ENCODE measurements at places on chromosomes 7 and 10.

GRCh38 chr10:75438275-75438674, 6.9 kb downstream of the LRMDA start:
- DNase-seq: no peak

- DNase-seq: no peak
These were observed 18.8 kb upstream of the SORBS1 start for GRCh38 chr10:95579835-95580535.

- DNase-seq: no peak
These were observed 59.5 kb downstream of the GRB10 start for GRCh38 chr7:50723173-50723572.

DNA sequence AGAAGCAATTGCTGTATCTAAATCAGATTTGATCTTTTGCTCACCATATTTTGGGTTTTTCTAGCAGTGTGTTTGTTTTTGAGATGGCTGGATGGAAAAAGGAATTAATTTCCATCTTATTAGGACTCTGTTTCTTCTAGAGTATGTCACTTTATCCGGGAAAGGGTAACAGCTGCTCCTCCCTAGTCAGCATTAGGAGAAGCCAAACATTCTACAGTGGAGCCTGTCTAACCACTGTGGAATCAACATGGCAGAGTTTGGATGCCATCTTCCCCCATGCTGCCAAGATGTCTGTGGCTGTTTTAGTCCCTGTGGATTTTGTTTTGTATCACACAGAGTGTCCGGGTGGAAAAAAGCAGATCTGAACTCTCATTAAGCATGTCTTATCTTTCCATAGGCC, 16.0 kb upstream of the LMOD2 start:
- no peak for DNase-seq

DNA sequence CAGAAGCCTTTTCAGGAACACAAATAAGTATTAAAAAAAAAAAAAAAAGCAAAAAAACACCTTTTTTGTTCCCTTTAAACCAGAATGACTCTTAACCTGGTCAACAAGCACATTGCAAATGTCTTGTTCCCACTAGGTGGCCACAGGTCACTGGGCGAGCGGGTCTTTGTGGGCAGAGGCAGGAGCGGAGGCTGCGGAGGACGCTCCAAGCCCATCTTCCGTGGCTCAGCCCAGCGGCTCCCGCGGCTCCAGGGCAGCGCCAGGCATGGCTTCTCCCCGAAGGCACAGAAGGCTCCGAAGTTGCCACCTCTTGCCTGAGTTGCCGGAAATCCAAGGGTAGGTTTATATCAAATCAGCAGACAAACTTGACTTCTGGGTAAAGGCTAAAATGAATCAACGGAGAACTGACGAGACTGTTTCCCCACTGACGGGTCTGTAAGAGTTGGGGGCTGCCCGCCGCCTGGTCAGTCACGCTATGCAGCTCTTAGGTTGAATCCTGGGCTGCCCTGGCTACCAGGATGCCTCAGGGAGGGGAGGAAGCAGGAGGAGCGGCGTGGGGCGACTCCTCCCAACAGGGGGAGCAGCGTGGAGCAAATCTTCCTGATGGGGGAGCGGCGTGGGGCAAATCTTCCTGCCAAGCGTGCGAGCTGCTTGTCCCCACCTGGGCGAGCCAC, 144.5 kb downstream of the PTPRN2 start:
- DNase-seq: no peak

DNA sequence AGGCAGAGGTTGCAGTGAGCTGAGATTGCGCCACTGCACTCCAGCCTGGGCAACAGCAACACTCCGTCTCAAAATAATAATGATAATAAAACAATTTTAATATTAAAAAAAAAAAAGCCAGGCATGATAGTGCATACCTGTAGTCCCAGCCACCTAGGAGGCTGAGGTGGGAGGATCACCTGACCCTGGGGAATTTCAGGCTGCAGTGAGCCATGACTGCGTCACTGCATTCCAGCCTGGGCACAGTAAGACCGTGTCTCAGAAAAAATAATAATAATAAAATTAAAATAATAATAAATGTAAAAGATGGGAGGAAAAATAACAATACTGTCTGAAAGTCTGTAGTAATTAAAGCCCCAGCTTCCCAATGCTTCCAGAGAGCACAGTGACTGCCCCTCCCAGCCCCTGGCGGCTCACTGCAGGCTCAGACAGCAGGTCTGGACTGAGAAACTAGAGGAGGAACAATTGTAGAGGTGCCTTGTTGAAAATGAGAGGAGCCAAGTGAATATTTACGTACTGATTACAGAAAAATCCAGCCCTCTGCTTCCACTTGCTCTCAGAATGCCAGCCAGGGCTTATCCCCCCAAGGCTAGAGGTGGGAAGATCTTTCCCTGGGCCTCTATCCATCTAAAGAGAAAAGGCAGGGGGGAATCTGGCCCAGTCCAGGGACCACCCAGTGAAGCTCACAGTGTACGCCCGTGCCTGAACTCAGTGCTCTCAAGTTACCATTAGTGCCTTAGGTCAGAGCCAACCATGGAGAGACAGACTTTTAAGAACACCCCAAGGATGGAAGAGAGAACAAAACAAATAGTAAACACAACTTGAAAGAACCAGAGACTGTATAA, 112.8 kb downstream of the PARD3 start:
- DNase-seq: no peak

DNA sequence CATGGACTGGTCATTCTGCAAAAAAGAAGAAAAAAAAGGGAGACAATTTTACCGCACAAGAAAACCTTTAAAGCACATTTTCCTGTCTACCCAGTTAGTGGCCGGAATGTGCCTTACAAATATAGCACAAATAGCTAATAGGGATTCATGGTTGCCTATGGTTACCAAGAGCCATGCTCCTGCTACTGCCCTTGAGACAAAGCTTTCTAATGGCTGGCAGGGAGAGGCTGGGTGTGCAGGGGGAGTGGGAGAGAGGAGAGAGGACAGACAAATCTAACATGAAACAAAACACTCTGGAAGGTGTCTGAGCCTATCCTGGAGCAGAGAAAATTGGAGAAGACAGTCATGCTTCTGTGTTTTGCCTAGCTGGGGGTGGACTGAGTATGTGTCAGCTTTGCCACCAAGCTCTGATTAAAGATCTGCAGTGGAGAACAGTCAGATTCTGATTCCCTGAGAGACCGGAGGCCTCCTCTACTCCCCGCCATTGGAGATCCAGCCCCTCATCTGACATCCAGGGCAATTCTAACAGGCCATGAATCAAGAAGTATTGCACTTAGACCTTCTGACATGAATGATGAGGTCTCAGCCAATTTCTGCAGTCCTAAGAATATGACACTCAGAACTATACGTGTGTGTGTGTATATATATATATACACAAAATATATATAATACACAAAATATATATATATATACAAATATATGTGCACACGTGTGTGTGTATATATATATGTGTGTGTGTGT, 80.2 kb downstream of the PRTFDC1 start:
- no peak for DNase-seq

- DNase-seq: no peak
These were observed 50.3 kb upstream of the GSAP start for GRCh38 chr7:77466450-77466849.

DNA sequence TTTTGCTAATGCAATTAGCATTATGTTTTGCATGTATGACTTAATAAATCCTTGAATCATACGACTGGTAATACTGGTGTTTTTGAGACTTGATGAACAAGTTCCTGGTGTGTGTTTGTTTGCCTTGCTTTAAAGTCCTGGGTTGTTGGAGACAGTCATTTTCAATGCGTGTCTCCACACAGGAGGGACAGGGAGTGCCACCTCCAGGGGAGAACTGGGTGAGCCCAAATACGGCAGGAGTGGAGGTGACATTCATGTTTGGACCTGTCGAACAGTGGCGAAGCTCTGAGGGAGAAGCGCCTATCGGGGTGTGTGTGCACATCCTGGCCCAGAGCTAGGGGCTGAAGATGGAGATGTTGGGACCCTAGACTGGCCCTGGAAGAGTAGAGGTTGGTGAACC, 43.8 kb downstream of the DAGLB start:
- no peak for DNase-seq

DNA sequence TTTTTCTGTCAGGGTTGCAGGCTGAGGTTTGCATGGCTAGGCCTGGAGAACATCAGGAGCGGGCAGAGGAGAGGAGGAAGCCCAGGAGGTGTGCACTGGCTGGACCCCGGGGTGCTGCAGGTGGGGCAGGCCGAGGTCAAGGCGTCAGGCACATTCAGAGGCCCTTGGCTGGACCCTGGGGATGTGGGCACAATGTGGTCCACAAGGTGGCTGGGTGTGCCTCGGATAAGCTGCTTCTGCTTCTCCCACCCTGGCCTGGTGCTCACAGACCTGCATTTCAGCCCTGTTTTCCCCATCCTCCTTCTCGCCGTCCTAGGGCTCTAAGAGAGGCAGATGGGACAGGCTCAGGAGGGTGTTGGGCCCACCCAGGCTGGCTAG, 108.2 kb downstream of the ADCY1 start:
- no peak for DNase-seq

DNA sequence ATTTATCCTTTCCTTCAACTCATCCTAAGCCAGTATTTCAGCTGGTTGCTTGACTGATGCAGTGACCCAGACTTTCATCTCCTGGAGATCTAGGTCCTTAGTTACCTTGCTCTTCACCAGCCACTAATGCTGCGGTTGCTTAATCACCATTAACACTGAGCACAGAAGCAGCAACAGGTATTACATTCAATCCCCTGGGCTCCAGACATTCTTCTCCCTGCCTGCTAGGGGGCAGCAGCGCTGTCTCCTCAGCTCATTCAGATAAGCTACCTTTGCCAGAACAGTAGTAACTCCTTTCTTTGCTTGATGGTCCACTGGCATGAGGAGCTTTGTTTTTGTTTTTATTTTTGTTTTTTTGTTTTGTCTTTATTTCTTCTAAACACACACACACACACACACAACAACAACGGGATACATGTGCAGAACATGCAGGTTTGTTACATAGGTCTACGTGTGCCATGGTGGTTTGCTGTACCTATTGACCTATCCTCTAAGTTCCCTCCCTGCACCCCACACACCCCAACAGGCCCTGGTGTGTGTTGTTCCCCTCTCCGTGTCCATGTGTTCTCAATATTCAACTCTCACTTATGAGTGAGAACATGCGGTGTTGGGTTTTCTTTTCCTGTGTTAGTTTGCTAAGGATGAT, 1043.2 kb upstream of the C7orf33 start:
- no peak for DNase-seq

GRCh38 chr7:122764020-122764419, 61.3 kb upstream of the RNF148 start:
- no peak for DNase-seq

DNA sequence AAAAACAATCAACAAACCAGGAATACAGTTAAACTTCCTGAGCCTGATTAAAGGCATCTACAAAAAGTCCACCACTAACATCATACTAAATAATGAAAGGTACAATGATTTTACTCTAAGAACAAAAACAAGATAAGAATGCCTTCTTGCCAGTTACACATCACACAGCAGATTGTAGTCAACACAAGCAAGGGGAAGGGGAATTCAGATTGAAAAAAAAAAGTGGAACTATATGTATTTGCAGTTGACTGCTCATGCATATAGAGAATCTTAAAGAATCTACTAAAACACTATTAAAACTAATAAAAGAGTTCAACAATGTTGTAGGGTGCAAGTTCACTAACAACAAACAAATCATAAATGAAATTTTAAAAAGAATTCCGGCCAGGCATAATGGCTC, 28.5 kb downstream of the ZNF33B start:
- no peak for DNase-seq

DNA sequence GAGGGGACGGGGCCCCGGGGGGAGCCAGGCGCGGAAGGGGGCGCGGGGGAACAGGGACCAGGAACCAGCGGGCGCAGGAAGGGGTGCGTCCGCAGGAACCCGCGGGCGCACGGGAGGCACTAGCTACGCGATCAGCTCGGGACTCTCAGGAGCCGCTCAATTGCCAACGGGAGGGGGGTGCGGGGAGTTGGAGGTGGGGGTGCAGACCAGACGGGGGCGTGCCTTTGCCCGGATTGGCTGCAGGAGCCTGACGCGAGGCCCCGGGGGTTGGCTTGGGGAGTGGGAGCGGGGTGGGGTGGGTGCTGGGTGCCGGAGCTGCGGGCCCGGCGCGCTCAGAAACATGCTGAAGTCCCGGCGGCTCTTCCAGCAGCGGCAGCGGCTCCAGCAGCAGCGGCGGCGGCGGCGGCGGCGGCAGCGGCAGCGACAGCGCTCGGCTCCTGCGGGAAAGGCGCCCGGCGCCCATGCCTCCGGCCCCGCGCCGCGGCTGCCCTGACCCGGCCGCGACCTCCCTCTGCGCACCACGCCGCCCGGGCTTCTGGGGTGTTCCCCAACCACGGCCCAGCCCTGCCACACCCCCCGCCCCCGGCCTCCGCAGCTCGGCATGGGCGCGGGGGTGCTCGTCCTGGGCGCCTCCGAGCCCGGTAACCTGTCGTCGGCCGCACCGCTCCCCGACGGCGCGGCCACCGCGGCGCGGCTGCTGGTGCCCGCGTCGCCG, at the start of gene ADRB1:
TSS of gene ADRB1 (plus strand) at position 335 of the 715 bp plus-strand sequence. CDS start at position 602, 267 bp downstream.
- no peak for DNase-seq

GRCh38 chr10:6023661-6024333, 38.4 kb downstream of the IL2RA start:
- no peak for DNase-seq

DNA sequence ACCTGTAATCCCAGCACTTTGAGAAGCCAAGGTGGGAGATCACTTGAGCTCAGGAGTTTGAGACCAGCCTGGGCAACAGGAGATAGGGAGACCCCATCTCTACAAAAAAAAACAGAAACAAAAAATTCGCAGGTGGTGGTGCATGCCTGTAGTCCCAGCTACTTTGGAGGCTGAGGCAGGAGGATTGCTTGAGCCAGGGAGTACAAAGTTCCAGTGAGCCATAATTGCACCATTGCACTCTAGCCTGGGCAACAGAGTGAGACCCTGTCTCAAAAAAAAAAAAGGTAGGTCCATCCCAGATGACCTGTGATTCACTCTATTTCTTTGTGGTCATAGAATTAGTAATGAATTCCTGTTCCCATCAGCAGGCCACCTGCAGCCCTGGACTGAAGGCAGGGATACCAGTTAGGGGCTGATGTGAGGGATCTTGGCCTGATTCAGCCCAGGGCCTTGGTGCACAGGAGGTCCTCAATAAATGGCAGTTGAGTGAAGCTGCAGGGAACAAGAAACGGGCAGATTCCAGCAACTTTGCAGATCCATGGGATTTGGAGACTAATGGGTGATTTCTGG, at the start of gene MYH16:
TSS of gene MYH16 (plus strand) at position 364 of the 570 bp plus-strand sequence.
- DNase-seq: no peak

- DNase-seq: no peak
These were observed 53.3 kb upstream of the CTBP2 start for GRCh38 chr10:125213541-125214282.
